ENCODE measurements at places on chromosomes 7 and 10. TPM values are rescaled to one million over a fixed set of nuclear protein-coding genes. Genes with fewer than 3 reads are reported as not detected.

DNA sequence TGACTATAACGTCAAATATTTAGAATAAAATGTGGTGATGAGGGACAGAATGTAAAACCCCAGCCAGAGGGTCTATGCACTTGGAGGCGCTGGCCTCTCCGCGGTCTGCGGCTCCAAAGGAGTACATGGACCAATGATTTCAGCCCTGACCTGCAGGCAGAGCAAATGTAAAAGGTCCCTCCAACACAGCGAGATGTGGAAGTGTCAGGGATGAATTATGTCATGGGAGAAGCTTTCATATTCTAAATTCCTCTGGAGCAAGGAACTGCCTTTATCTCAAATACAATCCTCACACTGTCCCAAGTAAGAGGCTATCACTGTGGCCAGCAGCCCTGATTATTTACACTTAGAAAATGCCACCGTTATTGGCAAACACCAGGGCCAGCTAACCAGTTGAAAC lies 139.4 kb downstream of the GFRA1 start:
- H3K4me1 ChIP-seq, result peaks cover 9% of the 10 kb centered on the region
- H3K36me3 ChIP-seq, result 0 out of 2 replicates have a peak, but pooled peaks cover 6% of the 10 kb centered on the region
- DNase-seq, result no peak

DNA sequence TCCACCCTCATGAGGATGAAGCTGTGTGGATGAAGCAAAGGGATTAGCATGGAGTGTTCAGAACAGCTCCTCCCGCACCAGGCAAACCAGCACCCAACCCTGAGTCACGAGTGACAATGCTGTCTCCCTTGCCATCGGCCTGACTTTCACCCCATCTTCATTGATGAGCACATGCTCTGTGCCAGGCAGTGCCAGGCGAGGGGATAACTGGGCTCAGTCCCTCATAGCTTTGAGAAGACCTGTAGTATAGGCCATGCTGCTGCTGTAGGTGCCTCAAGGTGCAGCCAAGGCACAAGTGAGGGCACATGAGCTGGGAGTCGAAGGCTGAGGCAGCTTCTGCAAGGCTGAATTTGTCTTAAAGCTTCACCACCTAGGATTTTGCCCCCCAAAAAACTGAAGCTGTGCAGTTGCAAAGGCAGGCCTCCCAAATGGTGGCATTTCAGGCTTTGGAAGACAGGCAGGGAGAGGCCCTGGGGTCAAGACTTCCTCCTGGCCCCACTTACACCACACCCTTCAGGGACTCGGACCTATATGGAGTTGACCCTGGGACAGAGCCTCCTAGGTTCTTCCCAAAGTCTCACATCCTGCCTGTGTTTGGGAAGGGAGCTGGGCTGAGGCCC lies 54.2 kb upstream of the GDF10 start:
- no peak overlapping the region for H3K4me3 ChIP-seq
- no peak overlapping the region for H3K27ac ChIP-seq
- H3K27me3 ChIP-seq, result peaks cover 50% of the 10 kb centered on the region
- no peaks in the 10 kb centered on the region for H3K36me3 ChIP-seq

GRCh38 chr7:54663603-54664234 lies 95.3 kb downstream of the SEC61G start:
- H3K27ac ChIP-seq, result no peak overlapping the region
- no peaks in the 10 kb centered on the region for H3K36me3 ChIP-seq
- peak overlapping the region; percentile 38 for H3K4me3 ChIP-seq
- H3K4me1 ChIP-seq, result peaks cover 6% of the 10 kb centered on the region

- no peak overlapping the region for H3K27ac ChIP-seq
- no peak overlapping the region for H3K4me3 ChIP-seq
- H3K4me1 ChIP-seq, result peaks cover 43% of the 10 kb centered on the region
- peaks cover 5% of the 10 kb centered on the region for H3K27me3 ChIP-seq
Measured at GRCh38 chr10:119319161-119319919, 112.0 kb downstream of the GRK5 start.

- H3K36me3 ChIP-seq, result peaks cover 43% of the 10 kb centered on the region
- H3K4me3 ChIP-seq, result peak overlapping the region; percentile 47
- DNase-seq, result peak; percentile 3
- H3K27ac ChIP-seq, result peak overlapping the region; percentile 64
- peaks cover 62% of the 10 kb centered on the region for H3K4me1 ChIP-seq
Measured at GRCh38 chr10:74500816-74501215, 325.6 kb upstream of the KAT6B start.

DNA sequence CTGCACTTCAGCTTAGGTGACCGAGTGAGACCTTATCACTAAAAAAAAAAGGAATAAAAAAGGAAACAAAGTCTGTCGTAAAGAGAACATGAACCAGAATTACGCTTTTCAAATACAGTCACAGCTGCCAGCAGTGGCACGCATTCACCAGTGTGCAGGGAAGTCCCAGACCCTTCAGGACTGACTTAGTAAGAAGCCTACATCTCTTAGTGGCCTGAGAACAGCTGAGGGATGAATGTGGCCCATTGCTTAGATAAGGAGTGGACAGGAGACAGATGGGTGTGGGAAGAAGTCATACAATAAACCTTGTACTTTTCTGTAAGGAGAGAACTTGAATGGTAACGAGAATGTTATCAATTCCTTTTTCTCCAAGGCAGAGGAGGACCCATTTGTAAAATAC lies 178.5 kb downstream of the JCAD start:
- no peaks in the 10 kb centered on the region for H3K36me3 ChIP-seq
- DNase-seq, result no peak
- H3K4me1 ChIP-seq, result no peaks in the 10 kb centered on the region

Gene POLR1F
- 15.7 TPM for total RNA-seq

- H3K4me1 ChIP-seq, result peaks cover 7% of the 10 kb centered on the region
- H3K27me3 ChIP-seq, result no peaks in the 10 kb centered on the region
- peak overlapping the region; percentile 71 for H3K27ac ChIP-seq
- peak; percentile 64 for DNase-seq
- H3K4me3 ChIP-seq, result peak overlapping the region; percentile 88
Measured at GRCh38 chr7:106598663-106599342, 62.2 kb downstream of the CCDC71L start.

- H3K36me3 ChIP-seq, result peaks cover 57% of the 10 kb centered on the region
- DNase-seq, result peak; percentile 91
- H3K4me1 ChIP-seq, result peaks cover 98% of the 10 kb centered on the region
- peak overlapping the region; percentile 68 for H3K27ac ChIP-seq
- peak overlapping the region; percentile 17 for H3K4me3 ChIP-seq
Measured at GRCh38 chr10:27723436-27723835, 22.2 kb downstream of the MKX start.

DNA sequence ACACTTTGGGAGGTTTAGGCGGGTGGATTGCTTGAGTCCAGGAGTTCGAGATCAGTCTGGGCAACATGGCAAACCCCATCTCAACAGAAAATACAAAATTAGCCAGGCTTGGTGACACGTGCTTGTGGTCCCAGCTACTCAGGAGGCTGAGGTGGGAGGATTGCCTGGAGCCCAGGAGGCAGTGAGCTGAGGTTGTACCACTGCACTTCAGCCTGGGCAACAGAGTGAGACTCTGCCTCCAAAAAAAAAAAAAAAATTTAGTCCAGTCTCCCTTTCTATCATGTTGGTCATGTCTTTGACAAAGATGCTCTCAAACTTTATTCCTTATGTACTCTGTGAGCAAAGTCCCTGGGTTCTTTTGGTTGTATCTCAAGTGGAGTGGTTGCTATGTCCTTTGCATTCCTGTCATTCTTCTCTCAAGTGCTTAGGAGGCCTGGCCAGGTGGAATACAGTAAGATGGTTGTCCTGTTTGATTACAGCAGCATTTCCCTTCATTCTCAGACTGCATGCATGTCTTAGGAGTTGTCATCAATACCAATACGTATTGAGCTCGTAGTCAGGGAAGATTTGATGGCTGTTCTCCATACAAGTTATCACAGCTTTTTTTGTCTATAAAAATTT lies 85.7 kb downstream of the MMRN2 start:
- peaks cover 29% of the 10 kb centered on the region for H3K4me1 ChIP-seq
- H3K27me3 ChIP-seq, result no peaks in the 10 kb centered on the region
- no peak for DNase-seq

Gene CACUL1
- 33.6 TPM for total RNA-seq

GRCh38 chr7:123154231-123154860 lies 45.4 kb downstream of the SLC13A1 start:
- H3K4me3 ChIP-seq, result no peak overlapping the region
- H3K27me3 ChIP-seq, result no peaks in the 10 kb centered on the region
- H3K36me3 ChIP-seq, result no peaks in the 10 kb centered on the region
- DNase-seq, result peak; percentile 39
- H3K4me1 ChIP-seq, result no peaks in the 10 kb centered on the region
- H3K27ac ChIP-seq, result no peak overlapping the region

- peak; percentile 12 for DNase-seq
- no peak overlapping the region for H3K27ac ChIP-seq
- H3K4me3 ChIP-seq, result no peak overlapping the region
Measured at GRCh38 chr10:94630017-94630688, 53.4 kb upstream of the CYP2C18 start.

Gene LDB3
- 0.55 TPM for total RNA-seq

DNA sequence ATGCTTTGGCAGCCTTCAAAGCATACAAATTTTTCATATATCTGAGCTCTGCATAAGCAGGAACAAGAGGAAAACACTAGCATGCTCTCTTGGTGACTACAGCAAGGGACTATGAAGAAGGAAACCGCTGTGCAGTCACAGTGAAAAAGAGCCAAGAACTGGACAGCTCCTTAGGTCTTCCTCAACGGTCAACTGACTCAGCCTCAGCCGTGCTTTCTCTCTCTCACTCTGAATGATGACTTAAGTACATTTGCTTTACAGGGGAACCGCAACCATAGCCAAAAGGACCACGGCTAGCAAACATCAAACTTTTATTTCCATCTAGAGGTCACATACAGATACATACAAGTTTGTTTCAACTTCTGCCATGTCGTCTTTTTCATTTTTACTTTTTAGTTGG lies 69.9 kb downstream of the HYCC1 start:
- H3K4me3 ChIP-seq, result no peak overlapping the region
- peak; percentile 65 for DNase-seq
- H3K27me3 ChIP-seq, result no peaks in the 10 kb centered on the region
- peak overlapping the region; percentile 57 for H3K27ac ChIP-seq
- peaks cover 31% of the 10 kb centered on the region for H3K36me3 ChIP-seq

DNA sequence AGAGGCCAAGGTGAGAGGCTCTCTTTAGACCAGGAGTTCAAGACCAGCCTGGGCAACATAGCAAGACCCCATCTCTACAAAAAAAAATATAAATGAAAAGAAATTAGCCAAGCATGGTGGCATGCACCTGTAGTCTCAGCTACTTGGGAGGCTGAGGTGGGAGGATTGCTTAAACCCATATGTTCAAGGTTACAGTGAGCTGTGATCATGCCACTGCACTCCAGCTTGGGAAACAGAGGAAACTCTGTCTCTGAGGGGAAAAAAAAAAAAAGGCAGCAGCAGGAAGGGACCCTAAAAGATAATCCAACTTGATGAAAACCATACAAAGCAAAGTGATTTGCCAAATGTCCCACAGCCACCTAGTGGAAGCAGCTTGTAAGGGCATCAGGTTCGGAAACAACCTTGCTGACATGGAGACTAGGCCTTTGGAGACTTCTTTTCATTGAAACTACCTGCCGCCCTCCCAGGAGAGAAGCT lies 15.6 kb upstream of the PBLD start:
- no peaks in the 10 kb centered on the region for H3K27me3 ChIP-seq
- H3K27ac ChIP-seq, result no peak overlapping the region
- H3K4me3 ChIP-seq, result no peak overlapping the region

DNA sequence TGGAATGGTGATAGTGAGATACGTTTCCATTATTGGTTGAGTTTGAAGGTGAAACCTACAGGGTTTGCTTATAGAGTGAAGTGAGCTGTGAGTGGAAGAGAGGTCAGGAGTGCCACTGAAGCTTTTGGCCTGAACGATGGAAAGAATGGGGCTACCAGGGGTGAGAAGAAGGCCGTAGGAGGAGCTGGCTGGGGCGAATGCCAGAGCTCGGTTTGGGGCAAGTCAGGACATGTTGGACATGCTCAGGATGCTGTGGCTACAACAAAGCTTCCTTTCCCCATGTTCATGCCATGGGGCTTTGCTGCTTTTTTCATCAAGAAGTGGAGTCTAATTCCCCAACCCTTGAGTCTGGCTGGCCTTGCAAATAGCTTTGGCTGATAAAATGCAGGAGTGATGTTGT lies 253.7 kb downstream of the GLRX3 start:
- H3K4me3 ChIP-seq, result no peak overlapping the region
- H3K27me3 ChIP-seq, result no peaks in the 10 kb centered on the region
- DNase-seq, result no peak
- no peak overlapping the region for H3K27ac ChIP-seq
- H3K36me3 ChIP-seq, result peaks cover 9% of the 10 kb centered on the region

DNA sequence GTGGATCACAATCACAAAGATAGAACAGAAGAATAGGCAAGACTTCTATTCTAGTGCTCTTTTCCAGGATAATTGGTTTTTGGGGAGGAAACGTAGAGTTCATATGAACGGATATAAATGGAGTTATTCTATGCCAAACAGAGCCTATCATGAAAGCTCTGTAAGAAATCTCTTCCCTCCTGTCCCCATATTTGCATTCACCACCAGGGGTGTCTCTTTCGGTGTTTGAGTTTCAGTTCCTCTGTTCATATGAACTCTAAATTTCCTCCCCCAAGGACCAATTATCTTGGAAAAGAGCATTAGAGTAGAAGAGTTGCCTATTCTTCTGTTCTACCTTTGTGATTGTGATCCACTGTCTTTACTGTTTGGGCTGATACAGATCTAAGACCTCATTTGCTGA lies 48.3 kb upstream of the CDC14C start:
- no peak overlapping the region for H3K27ac ChIP-seq
- no peak for DNase-seq
- H3K4me1 ChIP-seq, result no peaks in the 10 kb centered on the region
- no peak overlapping the region for H3K4me3 ChIP-seq

Gene PRLHR
- total RNA-seq, result not detected

Gene ASB10
- not detected for total RNA-seq

DNA sequence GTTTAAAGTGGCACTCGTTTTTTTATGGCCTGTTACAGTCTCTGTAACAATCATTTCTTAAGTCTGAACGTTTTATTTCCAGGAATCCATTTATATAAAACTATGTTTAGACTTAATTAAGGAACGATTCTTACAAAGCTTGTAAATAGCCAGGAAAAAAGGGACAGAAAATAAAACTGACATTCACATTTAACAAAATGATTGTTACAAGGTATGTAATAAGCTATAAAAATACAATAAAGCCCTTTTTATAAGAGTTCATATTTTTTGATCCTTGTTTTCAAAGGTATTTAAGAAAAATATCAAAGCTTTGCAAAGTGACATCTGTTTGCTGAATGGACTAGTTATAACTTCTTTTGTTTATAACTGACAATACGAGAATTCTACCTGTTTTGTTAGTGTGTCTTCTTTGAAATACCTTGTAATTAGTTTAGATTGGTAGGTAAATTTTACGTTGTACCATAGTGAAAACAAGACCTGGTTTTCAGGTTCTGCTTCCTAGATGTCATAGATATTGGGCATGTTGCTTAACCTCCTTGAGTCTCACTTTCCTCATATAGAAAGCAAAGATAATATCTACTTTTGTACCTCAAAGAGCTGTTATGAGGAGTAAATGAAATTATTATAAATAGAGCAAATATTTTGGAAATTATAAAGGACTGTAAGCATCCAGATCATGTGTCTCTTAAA lies 25.8 kb downstream of the BTRC start:
- H3K27ac ChIP-seq, result no peak overlapping the region
- peaks cover 4% of the 10 kb centered on the region for H3K36me3 ChIP-seq
- no peak for DNase-seq
- no peaks in the 10 kb centered on the region for H3K27me3 ChIP-seq

Gene CLDN12
- total RNA-seq, result 33.2 TPM

GRCh38 chr7:27198138-27198841 lies 1.6 kb downstream of the HOXA13 start:
- H3K36me3 ChIP-seq, result peaks cover 41% of the 10 kb centered on the region
- H3K4me1 ChIP-seq, result peaks cover 49% of the 10 kb centered on the region
- peaks cover 1% of the 10 kb centered on the region for H3K27me3 ChIP-seq
- DNase-seq, result no peak
- peak overlapping the region; percentile 93 for H3K4me3 ChIP-seq

All from HFFc6 (cell line).